ENCODE measurements at places on chromosomes 3 and 15.

- no peak for DNase-seq
Measured at GRCh38 chr3:17817545-17817944, 75.1 kb upstream of the TBC1D5 start.

- DNase-seq = peak; percentile 35
Measured at GRCh38 chr15:80999623-81000036, 1.1 kb upstream of the TLNRD1 start.

- no peak for DNase-seq
Measured at GRCh38 chr15:90451053-90451850, 63.2 kb downstream of the IQGAP1 start.

DNA sequence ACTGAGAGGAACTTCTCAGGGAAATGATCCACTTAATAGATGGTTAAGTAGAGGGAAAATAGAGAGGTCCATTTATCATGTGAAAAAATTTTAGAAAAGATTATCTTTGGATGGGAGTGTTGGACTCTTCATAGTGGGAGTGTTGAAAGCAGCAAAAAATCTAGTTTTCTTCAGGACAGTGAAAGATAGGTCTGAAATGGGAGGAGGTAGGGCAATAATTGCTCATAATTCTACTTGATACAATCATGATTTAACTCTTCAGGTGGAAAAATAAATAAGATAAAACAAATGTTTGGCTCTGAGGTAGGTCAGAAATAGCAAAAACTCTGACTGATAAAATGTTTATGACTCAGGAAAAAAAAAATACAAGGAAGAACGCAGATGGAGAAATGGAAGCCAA lies 144.1 kb upstream of the DPH6 start:
- no peak for DNase-seq

GRCh38 chr3:10392906-10393461 lies 72.1 kb upstream of the SEC13 start:
- no peak for DNase-seq

- DNase-seq = no peak
Measured at GRCh38 chr3:79081335-79081734, 686.5 kb downstream of the ROBO1 start.
